ENCODE measurements at places on chromosomes 1 and 21.

GRCh38 chr1:223234170-223234514 is 91.1 kb upstream of the TLR5 start:
- DNase-seq = no peak

DNA sequence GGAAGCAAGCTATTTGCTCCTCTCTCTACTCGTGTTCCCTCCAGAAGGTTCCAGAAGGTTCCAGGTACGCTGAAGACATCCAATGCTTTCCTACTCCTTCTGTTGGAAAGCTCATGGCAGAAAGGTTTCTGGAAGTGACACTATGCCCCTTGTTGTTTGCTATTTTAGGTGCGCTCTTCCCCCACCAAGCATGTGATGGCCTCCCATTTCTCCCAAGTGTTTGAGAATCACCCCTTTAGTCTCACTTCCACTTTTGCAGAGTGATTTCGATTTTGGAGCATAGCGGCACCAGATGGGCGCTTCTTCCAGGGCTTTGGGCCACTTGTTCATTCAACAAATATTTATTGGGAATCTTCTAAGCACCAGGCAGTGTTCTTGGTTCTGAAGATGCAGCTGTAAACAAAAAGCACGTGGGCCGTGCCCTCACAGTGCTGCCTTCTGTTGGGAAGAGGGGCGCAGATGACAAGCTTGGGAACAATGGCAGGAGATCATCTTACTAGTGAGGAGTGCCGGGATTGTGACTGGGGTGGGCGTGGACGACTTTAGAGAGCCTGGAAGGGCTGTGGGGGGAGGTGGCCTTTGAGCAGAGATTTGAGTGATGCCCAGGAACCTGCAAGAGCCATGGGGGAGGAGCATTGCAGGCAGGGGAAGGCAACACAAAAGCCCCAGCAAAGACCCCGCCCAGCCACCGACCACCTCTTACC is 43.0 kb upstream of the TARDBP start:
- DNase-seq = no peak

GRCh38 chr1:160307118-160307791 is 22.3 kb upstream of the PEX19 start:
- no peak for DNase-seq

DNA sequence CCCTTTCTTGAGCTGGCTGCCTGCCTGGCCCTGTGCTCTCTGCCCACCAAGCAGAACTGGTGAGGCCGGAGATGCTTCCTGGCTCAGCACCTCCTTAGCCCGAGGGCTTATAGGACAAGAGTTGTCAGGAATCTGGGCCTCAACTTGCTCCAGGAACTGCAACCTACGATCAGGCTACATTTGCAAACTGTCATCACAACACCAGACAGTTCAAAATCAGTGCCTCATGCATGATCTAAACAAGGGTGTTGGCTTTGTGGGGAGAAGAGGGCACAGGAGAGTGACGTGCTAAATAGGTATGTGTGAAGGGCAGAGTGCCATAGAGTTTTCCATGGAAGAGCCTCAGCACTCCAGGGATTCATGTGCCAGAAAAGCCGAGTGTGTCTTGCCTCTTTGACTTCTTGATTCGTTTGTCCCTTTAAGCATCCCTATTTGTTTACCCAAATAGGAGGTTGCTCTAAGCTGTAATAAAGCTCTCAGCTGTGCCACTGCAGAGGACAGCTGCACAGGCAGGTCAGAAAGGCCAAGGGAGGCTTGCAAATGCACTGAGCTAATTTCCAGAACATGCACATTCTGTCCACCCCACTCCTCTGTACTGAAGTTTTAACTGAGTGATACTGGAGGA is 30.2 kb upstream of the NEK2 start:
- no peak for DNase-seq

- DNase-seq = no peak
Observed at GRCh38 chr1:63643517-63643916, 50.3 kb downstream of the PGM1 start.

- no peak for DNase-seq
Observed at GRCh38 chr1:208682664-208683013, 438.5 kb upstream of the PLXNA2 start.

DNA sequence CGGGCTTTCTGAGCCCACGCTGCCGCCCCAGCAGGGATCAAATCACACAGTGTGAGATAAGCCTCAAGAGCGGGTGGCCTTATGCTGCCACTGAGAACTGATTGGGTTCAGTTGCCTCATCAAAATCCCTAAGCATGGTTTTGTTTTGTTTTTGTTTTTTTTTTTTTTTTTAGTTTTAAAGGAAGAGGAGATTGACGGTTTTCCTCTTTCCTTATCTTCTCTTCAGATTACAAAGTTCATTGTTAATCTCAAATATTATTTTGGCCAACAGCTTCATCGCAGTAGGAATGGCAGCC is 651 bp downstream of the COA6 start:
- no peak for DNase-seq

DNA sequence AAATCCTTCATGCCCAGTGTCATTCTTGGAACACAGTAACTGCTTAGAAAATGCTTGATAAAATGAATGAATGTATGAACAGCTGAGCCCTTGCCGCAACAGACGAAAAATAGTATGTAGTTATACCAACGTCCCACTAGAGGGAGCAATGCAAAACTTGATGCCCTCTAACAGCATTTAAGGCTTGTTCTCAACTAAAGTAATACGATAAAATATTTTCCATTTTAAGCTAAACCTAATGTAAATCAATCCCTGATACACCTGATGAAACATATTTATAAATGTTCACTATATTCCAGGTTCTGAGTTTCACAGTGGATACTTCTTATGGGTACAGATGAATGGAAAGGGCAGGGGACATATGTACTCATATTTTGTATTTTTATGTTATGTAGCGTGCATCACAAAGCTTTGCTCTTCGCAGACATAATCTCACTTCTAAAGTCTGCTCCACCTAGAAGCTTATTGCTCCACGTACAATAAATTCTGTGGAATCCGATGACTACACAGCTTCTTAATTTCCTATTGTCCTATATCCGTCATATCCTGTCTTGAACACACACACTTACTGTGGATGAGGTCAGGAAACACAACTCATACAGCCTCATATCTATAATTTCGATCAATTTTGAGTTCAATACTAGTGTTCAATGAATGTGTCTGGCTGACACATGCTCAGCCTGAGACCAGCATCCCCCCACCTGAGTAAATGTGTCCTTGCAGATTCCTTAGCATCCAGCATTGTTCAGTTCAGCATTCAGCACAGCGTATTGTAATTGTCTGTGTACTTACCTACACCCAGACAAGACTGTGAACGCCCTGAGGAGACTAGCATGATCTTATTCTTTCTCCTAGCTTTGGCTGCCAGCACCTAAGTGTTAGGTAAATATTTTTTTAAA is 4.4 kb upstream of the UTP25 start:
- peak; percentile 60 for DNase-seq

- DNase-seq = no peak
Observed at GRCh38 chr1:150881331-150882070, 5.1 kb upstream of the ARNT start.

DNA sequence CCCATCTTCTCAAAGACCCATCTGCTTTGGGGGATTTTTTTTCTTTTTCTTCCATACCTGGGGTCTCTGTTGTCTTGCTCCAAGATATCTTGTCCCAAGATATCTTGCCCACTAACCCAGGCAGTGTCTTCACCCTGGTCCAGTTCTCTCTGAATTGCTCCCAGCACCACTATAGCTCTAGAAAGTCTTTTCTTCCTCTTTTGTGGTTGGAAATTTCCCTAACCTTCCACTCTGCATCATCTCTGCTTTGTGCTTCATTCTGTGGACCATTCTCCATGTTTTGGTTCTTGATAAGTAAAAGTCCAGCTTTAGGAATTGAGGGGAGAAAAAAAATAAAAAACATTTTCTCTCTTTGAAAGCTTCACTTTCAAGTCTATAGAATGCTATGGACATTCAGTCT is 20.9 kb downstream of the STYXL2 start:
- no peak for DNase-seq

- DNase-seq = no peak
Observed at GRCh38 chr1:226457307-226457712, 49.4 kb upstream of the PARP1 start.

DNA sequence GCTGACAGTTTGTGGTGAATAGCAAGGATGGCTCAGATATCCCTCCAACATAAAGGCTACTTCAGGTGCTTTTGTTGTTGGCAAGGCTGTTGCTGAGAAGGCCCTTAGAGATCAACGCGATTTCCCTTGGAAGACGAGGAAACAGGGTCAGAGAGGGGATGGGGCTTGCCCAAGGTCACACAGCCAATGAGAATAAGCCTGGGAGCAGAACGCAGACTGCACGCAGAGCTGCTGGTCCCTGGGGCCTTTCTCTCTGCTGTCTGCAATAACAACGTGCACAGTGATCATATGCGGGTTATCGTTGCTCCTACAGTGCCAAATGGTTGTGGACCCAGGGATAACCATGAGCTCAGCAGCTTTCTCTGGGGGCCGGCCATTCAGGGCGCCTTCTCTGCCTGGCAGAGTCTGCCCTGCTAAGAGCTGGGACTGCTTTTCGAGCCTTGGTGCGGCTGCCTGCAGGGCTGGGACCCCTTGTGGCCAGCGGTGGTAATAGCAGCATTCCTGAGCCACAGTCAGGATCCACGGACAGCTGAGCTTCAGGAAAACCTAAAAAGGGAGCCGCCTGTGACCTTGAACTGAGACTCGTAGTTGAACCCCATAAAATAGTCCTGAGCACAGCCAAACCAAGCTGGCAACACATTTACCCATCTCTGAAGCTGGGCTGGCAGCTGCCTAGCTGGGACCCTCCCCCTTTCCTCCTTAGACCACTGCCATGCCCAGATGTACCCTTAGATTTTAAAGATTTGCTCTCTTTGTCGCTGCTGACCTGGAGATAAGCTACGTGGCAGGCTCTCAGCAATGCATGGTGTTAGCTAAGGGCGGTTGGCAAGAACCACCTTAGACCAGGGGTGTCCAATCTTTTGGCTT is 39.8 kb downstream of the HTR6 start:
- DNase-seq = peak; percentile 58

GRCh38 chr1:222821239-222821638 is 6.4 kb downstream of the DISP1 start:
- DNase-seq = no peak

DNA sequence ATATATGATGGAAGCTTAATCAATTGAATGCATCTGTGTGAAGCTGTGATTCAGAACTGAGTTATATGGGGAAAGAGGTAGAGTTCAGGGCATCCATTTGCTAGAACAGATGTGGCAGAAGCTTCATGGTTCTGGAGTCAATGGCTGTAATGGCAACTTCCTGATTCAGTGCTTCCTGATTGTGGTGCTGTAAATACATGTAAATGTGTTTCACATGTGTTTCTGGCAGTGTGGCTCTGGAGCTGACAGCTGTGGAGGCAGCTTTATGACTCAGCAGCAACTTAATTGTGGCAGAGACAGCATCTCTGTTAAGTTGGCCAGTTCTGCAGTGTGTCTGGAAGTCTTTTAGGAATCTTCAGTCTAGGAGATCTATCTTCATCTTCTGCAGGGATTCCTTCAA is 226.6 kb upstream of the ZRANB2 start:
- no peak for DNase-seq

GRCh38 chr1:155859881-155860871 is 809 bp downstream of the SYT11 start:
- DNase-seq = peak; percentile 95

GRCh38 chr1:216958569-216958968 is 235.3 kb upstream of the ESRRG start:
- DNase-seq = no peak

GRCh38 chr1:202553560-202554038 is 156.7 kb downstream of the SYT2 start:
- peak; percentile 22 for DNase-seq

- no peak for DNase-seq
Observed at GRCh38 chr1:107724648-107725047, 240.3 kb downstream of the VAV3 start.

DNA sequence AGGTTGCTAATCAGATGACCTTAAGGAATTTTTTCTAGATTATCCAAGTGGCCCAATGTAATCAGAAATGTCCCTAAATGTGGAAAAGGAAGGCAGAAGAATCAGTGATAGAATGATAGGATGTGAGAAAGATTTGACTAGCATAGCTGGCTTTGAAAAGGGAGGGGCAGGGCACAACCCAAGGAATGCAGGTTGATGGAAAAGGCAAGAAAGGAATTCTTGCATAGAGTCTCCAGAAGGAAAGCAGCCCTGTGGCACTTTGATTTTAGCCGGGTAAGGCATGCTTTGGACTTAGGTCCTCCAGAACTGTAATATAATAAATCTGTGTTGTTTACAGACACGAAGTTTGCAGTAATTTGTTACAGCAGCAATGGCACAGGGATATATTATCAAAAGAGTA is 375.7 kb upstream of the B3GALT2 start:
- no peak for DNase-seq

DNA sequence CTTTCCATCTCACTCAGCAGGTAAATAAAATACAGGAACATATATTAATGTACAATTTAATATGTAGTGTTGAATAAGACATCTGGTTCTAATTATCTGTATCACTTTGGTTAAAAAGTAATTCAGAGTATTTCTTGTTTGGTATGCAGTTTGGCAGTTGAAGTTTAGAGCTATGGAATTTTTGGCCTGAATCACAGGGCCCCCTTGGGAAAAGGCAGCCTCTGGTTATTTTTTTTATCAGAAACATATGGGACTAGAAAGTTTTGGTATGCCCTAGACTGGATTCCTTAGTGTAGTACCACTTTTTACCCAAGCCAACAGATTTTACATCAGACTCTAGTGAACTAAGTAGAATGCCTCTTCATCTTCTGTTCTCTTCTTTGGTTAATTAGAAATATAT is 26.4 kb downstream of the CNST start:
- DNase-seq = no peak

DNA sequence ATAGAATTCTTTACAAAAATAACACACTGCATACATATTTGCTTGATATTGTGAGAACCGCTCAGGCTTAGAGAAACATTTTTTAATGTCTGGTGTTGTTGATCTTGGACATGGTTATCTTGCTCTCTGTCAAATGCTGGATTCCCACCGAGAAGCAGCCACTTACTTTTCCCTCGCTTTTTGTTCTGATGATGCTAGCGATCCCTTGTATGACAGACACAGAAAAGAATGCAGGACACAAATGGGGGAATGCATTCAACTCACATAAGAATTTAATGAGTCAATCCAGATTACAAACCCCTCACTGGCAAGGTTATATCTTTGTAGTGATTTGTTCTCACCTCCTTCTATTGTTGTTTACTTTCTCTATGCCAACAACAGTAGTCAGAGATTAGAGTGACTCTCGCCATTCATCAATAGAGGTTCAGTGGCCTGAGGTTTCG is 76.8 kb upstream of the AKT3 start:
- no peak for DNase-seq

DNA sequence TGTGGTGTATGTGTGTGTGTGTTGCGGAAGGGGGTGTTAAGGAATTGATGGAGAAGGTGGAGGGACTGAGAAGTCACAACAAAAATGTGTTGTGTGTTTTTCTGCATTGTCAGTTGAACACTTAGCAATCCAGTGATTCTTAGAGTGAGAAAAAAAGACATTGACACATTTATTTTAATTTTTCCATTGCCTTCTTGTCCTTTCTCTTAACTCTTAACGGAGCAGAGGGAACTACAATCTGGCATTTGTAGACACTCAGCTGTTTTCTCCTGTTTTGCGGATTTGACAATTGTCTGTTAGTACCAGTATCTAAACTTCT is 725 bp downstream of the C1orf53 start:
- no peak for DNase-seq

Measured in midbrain (tissue), 1 donor.